Karpas-422 (cell line): ENCODE measurements at places on chromosomes 12 and 14.

DNA sequence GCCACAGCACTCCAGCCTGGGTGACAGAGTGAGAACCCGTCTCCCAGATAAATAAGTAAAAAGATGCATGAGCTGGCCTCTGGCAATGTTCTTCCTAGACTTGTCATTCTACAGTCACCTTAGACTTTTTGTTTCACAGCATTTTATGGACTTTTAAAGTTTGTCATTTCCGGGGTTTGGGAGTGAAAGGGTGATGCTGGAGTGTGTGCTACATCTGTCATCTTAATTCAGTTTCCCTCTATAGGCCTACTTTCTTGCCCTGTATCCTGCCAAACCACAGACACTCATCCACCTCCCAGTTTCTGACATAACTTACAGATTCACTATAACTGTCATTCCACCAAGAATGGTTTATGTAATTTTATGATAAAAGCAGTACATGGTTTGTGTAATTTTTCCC is 166.7 kb upstream of the PARP11 start:
- DNase-seq, result no peak

DNA sequence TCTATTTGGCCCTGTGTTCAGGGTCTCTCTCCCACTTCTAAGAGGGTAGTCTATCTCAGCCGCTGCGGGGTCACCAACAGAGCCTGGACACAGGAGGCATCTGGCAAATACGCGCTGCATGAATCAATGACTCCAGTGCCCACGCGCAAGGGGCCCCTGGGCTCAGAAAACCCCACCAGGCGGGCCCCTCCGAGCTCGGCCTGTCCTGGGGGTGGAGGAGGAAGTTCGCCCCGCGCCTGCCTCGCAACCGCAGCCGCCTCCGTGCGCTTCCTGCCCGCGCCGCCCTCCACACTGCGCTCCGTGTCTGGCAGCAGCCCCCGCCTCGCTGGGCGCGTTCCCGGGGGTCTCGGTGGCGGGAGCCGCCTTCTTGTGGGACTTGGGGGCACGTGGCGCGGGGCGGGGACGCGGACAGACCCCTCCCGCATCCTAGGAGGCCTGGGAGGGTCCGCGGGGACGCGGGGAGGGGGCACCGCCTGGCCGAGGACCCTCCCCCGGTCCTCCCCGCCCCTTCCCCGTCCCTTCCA is 811 bp upstream of the FBRSL1 start:
- DNase-seq, result no peak

DNA sequence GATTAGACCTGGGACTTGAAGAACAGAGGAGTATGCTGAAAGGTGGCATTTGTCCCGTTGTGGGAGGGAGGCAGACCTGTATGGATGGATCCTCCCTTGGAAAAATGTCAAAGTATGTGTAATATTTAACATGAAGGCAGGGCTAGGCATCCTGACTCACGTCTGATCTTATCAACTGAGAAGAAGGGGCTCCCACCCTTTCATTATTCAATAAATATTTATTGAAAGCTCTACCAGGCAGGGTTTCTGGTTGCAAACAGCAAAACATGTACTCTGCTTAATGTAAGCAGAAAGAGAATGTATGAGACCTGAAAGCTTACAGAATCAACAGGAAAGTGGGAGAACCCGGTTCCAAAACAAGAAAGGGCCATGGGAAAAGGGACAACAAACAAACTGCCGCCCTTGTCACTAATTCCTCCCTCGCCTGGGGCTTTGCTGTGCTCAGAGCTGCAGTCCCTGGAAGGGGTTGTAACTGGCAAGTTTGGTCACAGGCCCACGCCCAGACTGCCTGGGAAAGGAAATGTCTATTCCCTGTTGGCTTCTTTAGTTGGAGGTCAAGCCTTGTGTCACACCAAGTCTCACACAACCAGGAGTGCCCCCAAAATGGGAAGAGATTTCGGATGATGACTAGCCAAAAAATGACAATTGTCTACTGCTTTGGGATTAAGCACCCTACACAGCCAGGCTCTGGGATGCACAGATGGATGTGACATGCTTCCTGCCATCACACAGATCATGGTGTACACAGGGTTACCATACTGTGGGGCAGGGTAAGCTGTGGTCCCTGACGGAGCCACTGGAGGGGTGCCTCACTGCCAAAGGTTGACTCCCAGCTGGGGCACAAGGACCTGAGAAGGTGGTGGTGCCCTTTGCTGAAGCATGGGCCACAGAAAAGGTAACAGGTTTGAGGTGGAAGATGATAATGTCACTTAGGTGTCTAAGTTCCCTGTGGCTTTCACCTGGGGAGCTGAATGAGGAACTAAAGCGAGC is 36.8 kb downstream of the RAB35 start:
- no peak for DNase-seq

DNA sequence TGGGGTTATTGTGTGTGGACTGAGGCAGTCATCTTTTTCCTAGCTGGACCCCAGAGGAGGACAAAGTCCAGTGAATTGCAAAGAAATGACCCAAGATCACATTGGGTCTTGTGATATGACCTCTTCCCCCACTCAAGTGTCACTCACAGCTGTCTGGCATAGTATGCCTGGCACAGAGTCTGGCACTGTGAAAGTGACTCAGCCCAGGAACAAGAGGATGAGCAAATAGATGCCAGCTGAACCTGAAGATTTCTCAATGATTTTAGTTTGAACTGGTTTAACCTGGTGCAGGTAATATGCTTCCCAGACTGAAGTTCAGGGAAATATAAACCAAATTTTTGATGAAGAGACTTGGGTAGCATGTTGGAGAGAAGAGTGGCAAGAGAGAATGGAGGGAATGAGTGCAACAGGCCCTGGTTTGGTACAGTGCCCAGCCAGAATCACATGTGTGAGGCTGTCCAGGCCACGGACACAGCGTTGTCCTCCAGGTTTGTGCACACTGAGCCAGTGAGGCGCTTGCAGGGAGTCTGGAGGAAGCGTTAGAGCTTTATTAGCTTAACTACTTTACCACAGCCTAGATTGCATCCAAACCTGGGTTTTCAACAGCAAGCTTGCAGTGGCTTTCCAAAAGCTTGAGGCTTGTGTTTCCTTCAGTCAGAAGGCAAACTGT is 332.9 kb downstream of the NUAK1 start:
- no peak for DNase-seq

GRCh38 chr14:58152014-58152857 is at the start of gene ARMH4:
Gene ARMH4 (minus strand): TSS chr14:58152213. CDS start chr14:58139358, 12,855 bp downstream.
- peak; percentile 95 for DNase-seq

DNA sequence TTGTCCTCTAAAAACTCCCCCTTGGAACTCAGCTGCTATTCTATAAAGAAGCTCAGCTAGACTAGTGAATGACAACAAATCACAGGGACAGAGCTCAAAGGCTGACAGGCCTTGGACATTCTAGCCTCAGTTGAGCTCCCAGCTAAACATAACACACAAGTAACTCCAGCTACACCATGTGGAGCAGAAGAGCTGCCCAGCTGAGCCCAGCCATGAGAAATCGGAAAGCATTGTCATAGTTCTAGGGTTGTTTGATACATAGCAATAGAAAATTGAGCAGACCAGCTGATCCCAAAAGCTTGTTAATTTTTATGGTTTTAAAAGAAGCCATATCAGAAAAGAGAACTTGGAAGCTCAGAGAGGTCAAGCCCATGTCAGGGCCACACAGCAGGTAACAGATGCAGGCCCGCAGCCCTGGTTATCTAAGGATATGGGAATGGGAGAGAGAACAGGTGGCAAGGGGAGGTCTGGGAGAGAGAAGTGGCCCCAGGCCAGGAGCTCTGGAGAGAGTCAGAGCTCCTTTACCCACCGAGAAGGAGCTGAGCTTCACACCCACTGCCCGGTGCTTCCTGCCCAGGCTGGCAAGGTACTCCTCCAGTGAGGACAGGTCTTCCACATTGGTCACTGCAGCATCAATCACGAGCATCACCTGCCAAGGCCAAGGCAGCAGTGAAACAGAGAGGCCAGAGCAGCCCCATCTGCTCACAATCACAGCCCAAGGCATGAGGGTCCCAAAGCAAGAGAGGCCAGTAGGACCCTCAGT is 2.9 kb downstream of the NGB start:
- DNase-seq, result no peak

- DNase-seq, result no peak
These were observed 293.1 kb upstream of the NPAS3 start for GRCh38 chr14:32645551-32645950.

GRCh38 chr14:39884091-39884490 is 451.9 kb upstream of the FBXO33 start:
- DNase-seq, result no peak

DNA sequence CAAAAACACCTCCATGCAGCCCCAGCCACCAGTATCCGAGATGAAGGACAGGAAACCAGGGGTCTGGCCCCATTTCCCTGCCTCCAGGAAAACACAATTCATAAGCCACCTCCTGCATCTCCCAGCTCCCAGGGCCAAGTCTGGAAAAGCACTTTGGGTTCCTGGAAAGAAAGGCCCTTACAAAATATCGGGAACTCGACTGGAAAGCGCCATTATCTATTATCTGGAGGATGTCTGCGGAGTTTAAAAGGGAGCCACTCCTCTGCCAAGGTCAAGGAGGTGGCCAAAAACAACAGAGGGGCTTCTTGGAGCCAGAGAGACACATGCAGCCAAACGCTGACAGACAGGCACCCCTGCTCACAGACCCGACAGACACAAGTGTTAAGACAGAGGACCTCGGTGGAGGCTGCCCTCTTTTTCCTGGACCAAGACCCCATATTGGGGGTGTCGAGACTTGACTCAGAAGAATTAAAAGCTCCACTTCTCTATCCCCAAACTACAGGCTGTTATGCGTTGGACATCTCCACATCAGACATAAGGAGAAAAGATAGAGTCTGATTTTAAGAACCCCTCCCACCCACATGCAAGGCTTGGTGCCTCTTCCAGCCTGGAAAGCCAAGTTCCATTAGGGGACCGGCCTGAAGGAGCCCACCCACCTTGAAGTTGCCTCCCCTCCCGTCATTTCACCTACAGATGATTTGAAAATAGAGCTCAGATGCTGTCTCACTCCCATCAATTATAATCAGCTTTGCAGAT is 9.6 kb downstream of the ACTN1 start:
- no peak for DNase-seq

DNA sequence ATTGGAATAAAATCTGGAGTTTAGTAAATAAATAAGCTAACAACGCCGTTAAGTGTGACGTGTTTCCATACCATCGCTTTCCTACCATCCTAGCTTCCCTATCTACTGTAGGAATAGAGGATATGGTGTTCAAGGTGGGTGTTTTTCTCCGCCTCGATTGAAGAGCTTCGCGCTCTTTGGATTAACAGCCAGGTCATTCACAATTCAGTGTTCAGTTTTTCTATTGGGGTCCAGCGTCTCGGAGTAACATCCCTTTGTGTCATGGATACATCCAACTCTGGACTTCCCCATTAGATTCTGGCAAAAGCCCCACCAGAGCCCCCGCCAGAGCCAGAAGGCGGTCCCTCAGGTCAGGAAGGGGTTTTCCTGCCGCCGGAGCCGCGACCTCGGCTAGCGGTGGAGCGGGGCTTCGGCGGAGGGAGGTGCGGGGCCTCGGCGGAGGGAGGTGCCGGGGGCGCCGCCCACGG is 1.2 kb upstream of the SRGAP1 start:
- DNase-seq, result no peak

DNA sequence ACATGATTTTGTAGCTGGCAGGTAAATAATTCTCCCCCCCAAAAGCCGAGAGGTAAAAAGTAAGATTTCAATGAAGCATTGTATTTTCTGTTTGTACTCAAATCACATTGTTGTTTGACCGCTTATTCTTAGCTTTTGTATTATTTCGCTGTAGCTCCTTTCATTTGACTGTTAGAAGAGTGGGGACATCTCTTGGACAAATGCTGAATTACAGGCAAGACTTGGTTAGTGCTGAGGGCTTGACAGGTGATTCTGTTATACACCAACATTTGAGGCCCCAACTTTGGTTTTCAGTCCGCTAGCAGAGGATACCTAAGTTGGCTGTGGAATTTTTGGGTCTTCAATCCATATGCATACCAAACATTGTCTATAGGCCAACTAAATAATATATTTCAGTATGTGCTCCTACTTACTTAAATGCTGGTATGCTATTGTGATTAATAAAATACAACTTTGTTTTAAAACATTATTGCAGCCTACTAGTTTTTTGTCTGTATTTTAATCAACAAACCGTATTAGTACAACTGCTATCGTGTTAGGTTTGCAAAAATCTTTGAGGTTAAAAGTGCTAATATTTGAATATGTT is 102.2 kb downstream of the ERC1 start:
- peak; percentile 85 for DNase-seq

GRCh38 chr12:256225-256624 is 6.4 kb downstream of the SLC6A13 start:
- DNase-seq, result no peak

GRCh38 chr14:104557766-104558165 is 21.8 kb upstream of the C14orf180 start:
- peak; percentile 60 for DNase-seq

DNA sequence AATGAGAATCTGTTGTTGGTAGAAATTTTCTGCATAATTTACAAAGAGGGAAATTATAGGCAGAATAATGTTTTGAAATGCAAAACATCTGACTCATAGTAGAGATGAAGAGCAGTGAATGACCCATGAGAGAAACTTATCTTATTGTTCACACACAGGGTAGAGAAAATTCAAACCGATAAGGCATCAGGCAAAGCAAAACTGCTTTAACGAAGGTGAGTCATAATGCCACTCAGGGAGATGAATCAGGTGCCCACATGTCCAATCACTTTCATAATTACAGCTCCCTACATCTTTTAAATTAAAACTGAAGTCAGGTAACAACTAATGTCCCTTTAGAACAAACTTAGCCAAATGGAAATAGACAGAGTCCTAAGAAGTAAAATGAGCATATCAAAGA is 265.6 kb upstream of the GARIN6 start:
- peak; percentile 40 for DNase-seq

DNA sequence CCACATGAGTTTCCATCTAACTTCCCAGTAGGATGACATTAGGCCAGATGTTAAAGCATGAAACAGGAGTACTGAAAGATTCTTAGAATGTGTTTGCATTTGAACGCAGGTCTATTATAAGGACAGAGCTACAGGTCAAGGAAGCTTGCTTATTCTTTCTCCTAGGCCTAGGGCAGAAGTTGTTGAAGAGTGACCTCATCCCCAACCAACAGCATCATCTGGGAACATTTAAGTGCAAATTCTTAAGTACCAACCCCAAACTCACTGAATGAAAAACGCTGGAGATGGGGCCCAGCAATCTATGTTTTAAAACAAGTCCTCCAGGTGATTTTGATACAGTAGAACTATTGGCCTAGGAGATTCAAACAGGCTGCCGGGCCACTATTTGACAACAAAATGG is 52.4 kb downstream of the PAPLN start:
- no peak for DNase-seq
